ENCODE measurements at places on chromosomes 1 and 21. TPM values are rescaled to one million over a fixed set of nuclear protein-coding genes. Genes with fewer than 3 reads are reported as not detected.

Gene VWA5B1
- total RNA-seq = not detected

DNA sequence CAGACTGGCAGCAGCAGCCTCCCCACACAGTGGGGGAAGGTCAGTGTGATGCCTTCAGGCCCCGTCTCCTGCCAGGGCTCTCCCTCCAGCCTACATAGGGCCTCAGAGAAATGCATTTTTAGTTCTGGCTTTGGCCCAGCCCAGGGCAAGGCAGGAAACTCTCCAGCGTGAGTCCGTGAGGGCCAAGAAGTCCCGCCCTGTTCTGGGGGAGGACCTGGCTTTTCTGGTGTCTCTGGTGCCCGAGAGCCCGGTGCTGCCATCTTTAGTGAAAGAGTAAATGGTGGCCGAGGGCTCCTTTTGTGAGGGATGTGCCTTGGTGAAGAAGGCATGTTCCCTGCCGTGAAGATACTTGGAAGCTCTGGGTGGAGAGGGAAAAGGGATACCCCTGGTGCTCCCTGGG is 14.8 kb upstream of the DIP2A start:
- no peak for DNase-seq

DNA sequence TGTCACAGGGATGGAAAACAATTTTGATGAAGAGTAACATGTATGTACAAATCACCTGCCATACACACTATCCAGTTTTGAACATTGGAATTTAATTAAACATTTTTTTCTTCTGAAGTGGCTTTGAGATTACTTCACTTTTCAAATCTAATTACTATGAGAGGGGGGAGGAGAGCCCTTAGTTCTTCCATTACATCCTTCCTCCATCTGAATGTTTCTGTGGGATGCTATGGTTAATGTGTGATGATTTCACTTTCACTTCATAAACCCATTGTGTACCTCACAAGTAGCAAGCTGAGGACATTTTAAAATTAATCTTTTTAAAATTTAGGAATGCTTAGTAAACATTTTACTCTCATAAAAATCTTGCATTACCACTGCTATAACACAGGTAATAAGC is 156.9 kb downstream of the RUNX1 start:
- no peak for DNase-seq

- no peak for DNase-seq
Observed at GRCh38 chr1:162035241-162035640, 11.6 kb upstream of the OLFML2B start.

DNA sequence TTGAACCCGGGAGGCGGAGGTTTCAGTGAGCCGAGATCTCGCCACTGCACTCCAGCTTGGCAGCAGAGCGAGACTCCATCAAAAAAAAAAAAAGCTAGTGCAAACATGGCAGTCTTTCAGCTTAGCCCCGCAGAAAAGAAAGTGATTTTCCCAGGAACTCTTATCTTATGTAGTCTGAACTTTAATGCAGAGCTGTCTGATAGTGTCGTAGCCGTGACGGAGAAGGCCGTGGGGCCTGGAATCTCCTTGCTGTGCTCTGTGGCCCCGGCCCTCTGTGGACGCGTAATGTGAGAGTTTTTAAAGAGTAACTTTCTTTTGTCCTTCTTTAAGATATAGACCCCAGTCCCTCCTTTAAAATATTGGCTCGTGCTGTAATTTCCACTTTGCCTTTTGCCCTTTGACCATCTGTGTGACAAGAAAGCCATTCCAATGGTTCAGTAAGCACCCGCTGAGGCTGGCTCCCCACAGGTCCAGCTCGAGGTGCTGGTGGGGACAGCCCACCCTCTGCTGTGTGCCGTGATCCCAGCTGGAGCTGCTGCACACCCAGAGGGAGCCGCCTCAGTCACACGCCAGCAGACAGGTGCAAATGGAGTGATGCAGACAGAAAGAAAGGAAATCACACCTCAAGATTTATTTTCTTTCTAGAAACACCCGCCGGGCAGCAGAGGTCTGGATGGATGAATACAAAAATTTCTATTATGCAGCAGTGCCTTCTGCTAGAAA is 164.0 kb downstream of the PGBD5 start:
- no peak for DNase-seq

Gene CFHR3
- not detected for total RNA-seq
